ENCODE measurements at places on chromosomes 2 and 18.

- DNase-seq, result no peak
Measured at GRCh38 chr18:76860411-76860810, 38.1 kb downstream of the ZNF236 start.

DNA sequence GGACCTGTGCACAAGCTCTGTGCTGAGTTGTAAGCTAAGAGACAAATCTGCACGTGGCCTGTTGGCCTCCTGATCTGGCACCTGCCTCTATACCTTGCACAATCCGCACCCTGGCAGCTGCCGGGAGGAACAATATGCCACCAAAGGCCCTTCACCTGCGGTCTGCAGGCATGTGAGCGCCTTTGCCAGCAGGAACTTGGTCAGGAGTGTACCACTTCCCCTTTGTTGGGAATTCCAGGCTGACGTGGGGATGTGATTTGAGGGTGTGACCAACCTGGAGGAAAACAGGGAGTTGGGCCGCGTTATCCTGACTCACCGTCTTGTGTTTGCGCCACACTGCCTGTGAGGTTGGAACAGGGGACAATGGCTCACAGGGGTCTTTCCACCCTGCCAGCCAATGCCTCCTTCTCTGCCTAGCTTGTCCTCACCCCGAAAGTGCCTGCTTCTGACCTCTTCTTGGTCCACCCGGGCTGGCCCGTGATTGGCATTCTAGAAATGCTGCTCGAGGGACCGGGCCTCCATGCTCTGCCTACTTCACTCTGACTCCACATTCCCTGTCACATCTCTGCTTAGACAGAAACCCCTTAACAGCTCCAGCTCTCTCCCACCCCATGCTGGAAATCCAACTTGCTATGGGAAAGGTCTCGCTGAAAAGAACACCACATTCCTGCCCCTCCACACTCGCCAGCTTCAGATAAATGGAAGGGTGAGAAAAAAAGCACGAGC is 67.1 kb upstream of the MAP4K4 start:
- DNase-seq, result no peak

DNA sequence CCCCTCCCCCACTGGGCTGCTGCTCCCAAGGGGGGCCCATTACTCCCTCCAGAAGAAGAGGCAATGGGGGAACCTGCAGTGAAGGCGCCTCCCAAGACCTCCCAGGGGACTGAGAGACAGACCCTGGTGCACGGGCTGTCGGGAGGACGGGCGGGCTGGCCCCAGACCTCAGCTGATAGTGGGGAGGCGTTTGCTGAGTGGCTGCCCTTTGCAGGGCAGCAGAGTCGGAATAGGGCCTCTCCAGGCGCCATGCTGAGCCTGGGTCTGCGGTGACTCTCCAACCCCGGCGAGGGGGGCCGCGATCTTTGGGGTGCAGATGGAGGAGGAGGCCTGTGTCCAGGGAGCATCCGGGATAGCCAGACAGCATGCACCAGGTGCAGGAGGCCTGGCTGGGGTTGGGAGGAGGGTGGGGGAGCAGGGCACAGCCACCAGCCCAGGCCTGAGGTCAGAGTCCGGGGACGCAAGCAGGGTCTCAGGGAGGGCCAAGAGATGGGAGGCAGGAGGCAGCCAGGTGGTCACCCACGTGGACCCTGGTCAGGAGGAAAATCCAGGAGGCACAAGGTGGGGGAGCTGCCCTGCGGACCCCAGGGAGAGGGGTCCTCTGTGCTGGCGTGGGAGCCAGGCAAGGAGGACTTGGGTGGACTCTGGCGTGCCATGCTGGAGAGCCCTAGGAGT is 11.0 kb downstream of the CROCC2 start:
- DNase-seq, result no peak

DNA sequence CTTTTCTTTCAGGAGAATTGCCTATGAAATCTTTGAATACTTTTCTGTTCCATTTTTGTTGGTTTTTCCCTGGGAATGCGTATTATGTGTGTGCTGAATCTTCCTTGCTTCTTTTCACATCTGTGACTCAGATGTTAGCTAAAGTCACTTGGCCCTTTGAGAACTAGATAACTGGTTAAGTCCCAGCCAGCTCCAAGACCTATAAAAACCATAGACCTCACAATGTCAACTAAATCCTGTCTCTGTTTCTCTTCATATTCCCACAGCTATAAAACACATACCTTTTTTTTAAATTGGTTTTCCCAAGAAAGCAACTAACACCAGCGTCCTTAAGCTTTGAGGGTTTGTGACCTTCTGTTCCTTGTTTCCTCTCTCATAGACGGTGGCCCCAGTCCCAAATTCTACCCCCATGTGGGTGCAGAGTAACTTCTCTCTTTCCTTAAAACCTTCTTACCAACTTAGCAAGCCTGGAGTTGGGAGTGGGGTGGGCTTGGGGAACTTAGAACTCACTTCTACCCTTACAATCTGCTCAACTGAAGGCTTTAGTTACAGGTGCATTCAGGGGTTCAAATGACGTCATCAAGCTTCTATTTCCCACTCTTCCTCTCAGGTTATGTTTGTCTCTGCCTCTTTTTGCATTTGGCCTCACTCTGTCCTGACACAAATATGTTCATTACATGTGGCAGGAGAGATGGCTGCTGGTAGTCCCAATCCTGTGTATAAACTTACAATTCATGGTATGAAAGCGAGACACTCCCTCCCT is 58.1 kb upstream of the TGIF1 start:
- DNase-seq, result no peak

DNA sequence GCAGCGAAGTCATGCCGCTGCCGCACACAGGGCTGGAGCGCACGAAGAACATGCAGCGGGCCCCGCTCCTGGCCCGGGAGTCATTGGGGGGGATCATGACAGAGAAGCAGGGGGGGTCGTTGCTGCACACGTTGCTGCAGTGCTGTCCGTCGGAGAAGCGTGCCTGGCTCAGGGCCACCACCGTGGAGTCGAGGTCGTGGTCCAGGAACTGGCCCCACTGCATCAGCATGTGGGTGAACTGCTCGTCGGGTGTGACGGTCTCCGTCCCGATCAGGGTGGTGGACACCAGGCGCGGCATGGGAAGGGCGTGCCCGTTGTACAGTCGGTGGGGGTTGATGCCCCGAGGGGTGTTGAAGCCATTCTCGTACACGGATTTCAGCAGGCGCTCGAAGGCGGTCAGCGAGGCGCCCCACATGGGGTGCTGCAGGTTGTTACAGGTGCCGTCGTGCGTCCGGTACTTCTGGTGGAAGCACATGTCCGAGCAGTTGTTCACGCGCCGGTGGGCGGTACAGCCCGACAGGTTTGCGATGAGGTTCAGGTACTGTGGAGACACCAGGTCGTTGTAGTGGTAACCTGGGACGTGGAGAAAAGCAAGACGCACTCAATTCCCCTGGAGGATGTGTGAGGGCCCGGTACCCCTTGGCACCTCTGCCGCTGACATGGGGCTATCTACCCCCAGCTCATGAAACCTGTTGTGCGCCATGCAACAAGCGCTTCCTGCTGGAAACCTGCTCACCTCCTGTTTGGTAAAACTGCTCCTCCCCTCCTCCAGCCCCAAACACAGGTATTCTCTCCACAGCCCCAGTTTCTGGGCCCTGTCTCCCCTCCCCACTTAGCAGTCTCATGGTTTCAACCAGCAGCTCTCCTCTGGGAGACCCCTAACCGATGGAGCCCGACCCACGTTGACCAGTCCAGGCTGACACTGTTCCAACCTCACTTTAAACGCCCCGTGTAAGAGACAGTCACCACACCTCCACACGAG is 94.9 kb downstream of the PXDN start:
- no peak for DNase-seq

- DNase-seq, result no peak
Measured at GRCh38 chr2:134201533-134201932, 52.3 kb upstream of the MGAT5 start.

DNA sequence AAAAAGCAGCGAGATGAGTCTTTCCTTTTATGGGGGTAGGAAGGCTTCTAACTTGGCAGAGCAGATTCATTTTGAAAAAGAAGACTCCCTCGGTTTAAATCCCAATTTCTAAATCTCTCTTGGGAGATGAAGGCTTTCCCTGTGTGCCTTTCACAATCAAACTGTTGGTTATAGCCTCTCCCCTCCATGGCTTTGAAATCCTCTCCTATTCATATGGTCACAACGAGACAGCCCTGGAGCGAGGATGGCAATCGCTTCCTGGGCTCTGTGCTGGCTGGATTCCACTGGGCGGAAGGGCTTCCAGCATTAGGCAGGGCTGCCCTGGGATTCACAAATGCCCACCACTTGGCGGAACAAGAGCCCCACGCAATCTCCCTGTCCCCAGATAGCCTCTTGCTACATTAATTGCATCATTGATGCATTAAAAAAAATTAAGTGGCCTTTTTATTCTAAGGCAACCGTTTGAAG is 1.6 kb downstream of the CAVIN2 start:
- DNase-seq, result no peak

DNA sequence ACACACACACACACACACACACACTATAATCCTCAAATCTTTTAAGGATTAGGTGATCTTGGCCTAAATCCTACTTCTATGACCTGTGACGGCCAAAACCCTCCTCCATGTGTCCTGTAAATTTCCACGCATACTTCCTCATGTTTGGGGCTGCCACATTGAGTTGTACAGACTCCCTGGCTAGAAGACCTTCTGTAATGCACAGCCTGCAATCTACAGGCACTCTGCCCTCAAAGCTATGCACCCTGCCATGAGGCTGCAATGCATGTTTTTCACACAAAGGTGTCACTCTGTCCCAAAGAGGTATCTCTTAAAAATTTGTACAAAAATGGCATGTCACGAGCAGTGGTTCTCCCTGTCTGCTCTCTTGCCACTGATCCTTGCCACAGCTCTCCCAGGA is 26.4 kb upstream of the B4GALT6 start:
- DNase-seq, result no peak

DNA sequence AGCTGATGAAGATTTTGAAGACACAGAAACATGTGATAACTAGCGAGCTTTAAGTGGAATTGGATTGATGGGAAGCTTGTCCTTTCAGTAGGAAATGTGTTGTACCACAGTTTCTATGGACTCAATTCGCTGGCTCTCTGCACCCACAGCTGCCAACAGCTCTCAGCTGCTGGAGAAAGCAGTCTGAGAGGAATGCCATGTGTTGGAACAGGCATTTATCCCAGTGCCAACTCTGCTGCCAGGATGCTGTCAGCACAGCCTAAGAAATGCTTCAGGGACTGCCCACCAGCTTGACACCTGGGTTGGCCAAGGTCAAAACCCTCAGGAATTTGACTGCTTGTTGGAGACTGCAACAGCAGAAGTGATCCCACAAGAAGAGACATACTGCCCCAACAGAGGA is 193.0 kb upstream of the THSD7B start:
- no peak for DNase-seq

DNA sequence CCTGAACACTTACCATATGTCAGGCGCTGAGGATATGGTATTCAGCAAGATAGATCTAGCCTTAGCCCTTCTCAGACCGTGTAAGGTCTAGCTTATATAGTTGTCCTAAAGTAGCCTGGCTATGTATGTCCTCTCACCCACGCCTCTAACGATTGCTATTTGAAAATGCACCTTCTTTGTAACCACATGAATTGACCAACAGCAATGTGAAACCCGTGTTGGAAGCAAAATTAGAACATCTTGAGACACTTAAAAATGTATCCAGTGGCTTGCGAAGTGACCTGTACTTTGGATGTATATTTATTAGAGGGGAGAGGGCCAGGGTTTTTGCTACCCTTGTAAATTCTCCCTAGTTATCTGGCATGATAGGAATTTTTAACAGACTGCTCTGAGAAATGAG is 860.0 kb upstream of the ZEB2 start:
- no peak for DNase-seq

DNA sequence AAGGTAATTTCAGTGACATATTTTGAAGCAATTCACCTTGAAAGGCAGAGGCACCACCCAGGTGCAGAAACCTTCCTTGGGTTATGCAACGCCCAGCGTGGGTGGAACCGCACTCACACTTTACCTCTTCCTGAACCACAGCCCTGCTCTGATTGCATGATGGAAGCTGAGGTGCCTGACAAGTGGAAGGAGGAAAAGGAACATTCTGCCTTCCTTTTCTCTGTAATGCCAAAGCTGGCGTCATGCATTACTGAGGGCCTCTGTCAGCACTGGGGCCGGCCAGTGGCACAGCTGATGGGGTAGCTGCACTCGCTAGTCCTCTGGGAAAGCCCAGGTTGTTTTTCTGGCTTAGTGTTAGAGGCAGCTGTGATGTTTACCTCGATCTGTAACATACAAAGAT is 266.5 kb downstream of the NEDD4L start:
- DNase-seq, result no peak

DNA sequence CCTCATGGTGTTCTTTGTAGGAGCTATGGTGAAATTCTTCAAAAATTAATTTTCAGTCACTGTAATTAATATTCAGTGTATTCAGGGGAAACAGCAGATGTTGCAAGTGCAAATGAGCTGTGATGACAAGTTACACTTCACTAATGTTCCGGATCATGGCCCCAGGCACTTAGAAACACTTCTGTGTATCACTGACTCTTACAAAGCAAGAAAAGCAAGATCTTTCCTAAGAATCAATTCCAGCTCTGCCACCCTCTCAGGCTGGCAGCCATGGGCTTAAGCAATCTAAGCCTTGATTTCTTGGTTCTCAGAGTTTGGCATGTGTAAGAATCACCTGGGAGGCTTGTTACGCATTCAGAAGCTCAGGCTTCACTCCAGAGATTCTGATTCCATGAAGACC is 78.0 kb downstream of the MARCHF4 start:
- no peak for DNase-seq

- DNase-seq, result no peak
Measured at GRCh38 chr2:161580426-161580825, 43.8 kb upstream of the SLC4A10 start.

- no peak for DNase-seq
Measured at GRCh38 chr2:189657867-189658266, 3.4 kb upstream of the ASNSD1 start.

GRCh38 chr2:36707050-36707449 is 10.5 kb downstream of the VIT start:
- DNase-seq, result no peak

DNA sequence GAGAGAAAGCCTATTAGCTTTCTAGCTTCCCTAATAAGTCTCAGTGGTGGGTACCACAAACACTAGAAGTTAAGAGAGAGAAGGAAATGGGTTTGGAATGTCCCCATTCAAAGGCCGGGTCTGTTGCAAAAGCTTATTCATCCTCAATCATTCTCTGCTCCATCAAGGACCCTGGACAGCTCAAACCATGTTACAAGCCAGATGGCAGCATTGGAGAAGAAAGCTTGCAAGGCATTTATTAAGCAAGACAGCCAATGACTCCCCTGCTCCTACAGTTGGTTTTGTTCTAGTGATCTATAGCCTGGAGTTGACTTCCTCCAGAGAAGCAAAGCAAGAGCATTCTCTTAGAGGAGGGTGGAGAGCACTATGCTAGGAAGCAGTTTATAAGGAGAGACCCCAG is 86.9 kb upstream of the LMAN1 start:
- no peak for DNase-seq

GRCh38 chr2:58215429-58215828 is 25.7 kb downstream of the FANCL start:
- DNase-seq, result no peak

- DNase-seq, result no peak
Measured at GRCh38 chr18:45104049-45104395, 423.3 kb downstream of the SETBP1 start.

- no peak for DNase-seq
Measured at GRCh38 chr2:165376571-165376975, 92.9 kb upstream of the CSRNP3 start.

Data from GM04503 (cell line).